ENCODE measurements at places on chromosomes 1 and 21.

- peak; percentile 85 for DNase-seq
Measured at GRCh38 chr1:153749408-153750005, 21.7 kb downstream of the INTS3 start.

GRCh38 chr1:42127767-42128166 is 25.4 kb upstream of the GUCA2B start:
- DNase-seq, result no peak

DNA sequence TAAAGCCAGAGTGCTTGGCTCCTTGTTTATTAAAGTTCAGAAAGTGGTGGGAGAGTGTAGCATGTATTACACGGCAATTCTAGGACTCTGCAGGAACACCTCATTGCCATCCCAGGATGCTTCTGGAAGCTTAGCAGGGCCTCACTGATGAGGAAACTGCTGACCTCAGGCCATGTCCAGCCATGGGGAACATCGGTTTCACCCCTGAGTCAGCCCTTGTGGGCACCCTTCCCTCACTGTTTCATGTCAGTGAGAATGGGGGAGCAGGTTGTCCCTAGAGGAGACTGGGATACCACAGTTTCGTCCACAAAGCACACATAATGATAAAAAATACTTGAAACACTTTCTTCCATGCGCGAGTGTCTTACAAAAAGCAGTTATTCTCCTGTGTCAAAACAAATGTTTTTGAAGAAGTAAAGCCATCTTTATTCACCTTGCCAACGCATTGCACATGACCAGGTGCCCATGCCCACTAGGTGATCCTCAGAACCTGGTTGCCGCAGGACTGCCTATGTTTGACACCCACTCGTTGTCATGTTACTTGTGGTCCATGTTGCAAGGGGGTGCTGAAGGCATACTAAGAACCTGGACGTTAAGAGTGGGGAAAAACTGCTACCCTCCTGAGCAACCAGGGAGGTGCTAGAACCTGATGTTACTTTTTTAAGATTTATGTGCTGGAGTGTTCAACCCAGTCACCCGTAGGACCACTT is 41.2 kb upstream of the TTC22 start:
- no peak for DNase-seq

DNA sequence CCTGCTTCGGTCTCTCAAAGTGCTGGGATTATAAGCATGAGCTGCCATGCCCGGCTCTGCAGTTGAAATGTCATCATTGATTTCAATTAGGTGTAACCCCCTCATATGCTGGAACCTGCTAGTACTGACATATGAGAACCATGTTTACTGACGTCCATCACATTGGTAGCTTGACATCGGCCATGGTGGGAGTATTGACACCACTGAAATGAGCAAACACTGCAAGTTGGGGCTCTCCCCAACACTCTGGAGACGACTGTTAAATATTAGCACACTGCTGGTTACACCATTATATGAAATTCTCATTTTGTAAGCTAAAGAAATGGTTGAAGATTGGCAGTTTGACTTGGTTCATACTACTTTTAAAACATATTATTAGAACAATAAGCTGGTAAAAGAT is 63.7 kb downstream of the CNST start:
- no peak for DNase-seq

- no peak for DNase-seq
Measured at GRCh38 chr1:44262414-44262813, 49.1 kb downstream of the DMAP1 start.

DNA sequence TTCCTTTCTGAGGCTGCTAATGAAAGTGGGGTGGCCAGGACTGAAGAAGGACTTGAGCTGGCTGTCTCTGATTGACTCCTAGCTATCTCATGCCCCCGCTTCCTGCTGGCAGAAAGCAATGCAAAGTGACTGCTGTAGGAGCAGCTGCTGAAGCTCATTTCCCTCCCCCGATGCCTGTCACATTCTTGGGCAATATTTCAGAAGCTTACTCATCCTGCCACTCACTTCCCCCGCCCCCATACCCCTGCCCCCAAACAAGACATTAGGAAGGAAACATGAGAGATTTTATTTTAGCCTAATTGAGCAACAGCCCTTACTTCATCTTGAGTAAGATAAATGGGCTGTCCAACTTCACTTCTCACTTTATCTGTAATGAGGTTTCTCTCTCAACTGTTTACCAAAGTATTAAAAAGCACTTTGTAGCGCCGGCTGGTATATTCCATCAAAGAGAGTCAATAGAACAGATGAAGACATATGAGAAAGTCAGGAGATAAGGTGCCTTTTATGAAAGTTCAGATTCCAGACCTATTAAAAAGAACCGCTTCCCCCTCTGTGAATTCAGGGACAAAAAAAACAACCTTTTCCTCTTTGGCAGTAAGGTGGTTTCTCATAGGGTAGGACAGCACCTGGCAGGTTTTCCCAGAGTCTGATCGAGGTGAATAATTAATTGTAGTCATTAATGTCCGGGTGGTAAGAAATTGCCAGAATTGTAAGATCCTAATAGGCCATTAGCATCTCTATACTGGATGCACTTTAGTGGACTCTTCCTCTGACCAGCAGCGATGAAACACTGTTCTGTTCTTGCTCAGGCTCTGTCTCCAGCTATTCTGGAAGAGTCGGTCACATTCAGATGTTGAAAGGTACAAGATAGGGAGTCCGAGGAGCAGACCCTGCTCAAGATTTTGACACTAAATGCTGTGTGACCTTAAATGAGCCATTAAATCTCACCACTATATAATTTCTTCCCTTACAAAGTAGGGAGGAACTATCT is 70.2 kb downstream of the SH3GLB1 start:
- DNase-seq, result peak; percentile 81

GRCh38 chr1:43049481-43049880 is 90.8 kb upstream of the SLC2A1 start:
- no peak for DNase-seq
